Regular cardiac myocyte (primary cell): ENCODE measurements at places on chromosomes 1 and 21. TPM values are rescaled to one million over a fixed set of nuclear protein-coding genes. Genes with fewer than 3 reads are reported as not detected.

CYP4Z1 gene
- not detected in 2 replicates for total RNA-seq

SMPDL3B gene
- total RNA-seq, result under 0.01 and 0.28 TPM in 2 replicates

SPRR2A gene
- total RNA-seq, result not detected in 2 replicates

NMNAT2 gene
- 2.8 and 10.4 TPM in 2 replicates for total RNA-seq

NUP210L gene
- total RNA-seq, result under 0.01 and 0.28 TPM in 2 replicates

KANK4 gene
- not detected in 2 replicates for total RNA-seq

RGSL1 gene
- not detected in 2 replicates for total RNA-seq

SGIP1 gene
- total RNA-seq, result 22.4 and 76.7 TPM in 2 replicates

DUSP12 gene
- total RNA-seq, result 24.0 and 26.5 TPM in 2 replicates

RGL1 gene
- 22.4 and 29.0 TPM in 2 replicates for total RNA-seq

HIVEP3 gene
- 1.5 and 2.0 TPM in 2 replicates for total RNA-seq

RCC2 gene
- 39.2 and 95.9 TPM in 2 replicates for total RNA-seq

MNDA gene
- total RNA-seq, result not detected in 2 replicates

TTLL7 gene
- total RNA-seq, result 15.0 and 19.4 TPM in 2 replicates
